Brain pericyte (primary cell): ENCODE measurements at places on chromosomes 5 and 9.

DNA sequence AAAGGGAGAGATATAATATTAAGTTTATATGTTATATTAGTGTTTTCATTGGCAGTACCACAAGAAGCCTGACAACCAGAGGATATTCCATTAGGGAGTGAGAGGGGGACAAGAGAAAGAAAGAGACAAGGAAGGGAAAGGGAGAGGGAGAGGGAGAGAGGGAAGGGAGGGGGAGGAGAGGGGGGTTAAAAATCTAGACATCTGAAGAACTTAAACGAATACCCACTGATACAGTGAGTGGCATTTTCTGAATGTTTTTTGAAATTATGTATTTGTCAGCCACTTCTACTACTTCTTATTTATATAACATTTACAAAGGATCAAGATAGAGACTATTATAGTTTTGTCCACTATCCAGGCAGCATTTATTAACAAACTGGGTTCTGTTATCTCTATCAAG, 11.6 kb upstream of the CEP120 start:
- DNase-seq: no peak

DNA sequence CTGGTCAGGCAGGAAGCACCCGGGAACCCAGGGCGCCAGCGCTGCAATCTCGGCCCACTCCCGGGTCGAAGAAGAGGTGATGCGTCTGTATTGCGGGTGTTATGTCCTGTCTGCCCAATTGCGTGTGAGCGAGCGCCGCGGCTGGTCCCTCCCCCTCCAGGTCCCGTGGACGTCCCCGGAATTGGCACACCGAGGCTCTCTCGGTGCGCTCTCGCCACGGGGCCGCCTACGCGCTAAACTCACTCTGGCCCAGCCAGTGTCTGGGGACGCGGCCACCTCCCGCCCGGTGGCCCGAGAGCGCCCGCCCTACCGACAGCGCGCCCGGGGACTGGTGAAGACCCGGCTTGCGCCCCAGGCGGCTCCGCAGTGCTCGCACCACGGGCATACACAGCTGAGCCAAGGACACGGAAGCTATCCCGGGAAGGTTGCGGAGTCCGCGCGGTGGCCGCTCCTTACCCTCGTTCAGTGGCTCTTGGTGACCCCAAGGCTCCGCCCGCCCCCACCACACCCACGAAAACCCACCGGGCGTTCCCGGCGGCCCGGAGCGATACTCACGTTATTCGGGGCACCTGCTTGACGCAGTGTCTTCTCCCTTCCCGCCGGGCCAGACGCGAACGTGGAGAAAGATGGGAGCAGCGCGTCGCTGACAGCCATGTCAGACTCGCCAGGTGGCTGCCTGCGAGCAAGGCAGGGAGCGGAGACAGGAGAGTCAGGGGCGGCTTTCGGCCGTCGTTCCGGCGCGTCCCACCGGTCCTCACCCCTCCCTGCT, 1.0 kb downstream of the KLF4 start:
- DNase-seq: no peak

DNA sequence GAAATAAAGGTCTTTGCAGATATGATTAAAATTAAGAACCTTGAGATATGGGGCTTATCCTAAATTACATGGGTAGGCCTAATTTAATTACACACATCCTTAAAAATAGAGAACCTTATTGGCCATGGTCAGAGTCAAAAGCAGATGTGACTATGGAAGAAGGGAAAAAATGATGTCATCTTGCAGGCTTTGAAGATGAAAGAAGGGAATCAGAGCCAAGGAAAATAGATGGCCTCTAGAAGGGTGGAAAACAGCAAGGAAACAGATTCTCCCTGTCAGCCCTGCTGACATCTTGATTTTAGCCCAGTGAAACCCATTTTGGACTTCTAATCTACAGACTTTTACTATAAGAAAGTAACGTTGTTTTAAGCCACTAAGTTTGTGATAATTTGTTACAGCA, 37.6 kb upstream of the KCNN2 start:
- no peak for DNase-seq

DNA sequence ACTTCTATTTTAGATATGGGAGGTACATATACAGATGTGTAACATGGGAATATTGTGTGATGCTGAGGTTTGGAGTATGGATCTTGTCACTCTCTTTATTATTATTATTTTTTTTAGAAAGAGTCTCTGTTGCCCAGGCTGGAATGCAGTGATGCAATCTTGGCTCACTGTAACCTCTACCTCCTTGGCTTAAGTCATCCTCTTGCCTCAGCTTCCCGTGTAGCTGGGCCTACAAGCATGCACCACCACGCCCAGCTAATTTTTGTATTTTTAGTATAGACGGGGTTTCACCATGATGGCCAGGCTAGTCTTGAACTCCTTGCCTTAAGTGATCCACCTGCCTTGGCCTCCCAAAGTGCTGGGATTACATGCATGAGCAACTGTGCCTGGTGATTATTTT, 138.4 kb upstream of the SLC28A3 start:
- DNase-seq: no peak

- DNase-seq: no peak
Observed at GRCh38 chr5:169895926-169896325, 84.4 kb downstream of the INSYN2B start.

DNA sequence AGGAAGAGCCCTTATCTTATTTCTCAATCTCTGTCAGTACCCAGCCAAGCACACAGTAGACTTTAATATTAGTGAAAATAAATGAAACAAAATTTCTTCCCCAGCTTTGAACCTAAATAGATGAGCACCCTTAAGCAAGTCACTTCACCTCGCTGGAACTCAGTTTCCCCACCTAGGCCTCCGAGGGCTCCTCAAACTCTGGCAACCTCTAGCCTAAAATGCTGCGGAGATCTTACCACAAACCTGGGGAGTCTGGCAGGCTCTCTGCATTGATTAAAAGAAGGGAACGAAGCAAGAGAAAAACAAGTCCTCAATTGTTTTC, 326 bp downstream of the RIGI start:
- DNase-seq: no peak

- no peak for DNase-seq
Observed at GRCh38 chr9:89602978-89603766, 1.6 kb upstream of the GADD45G start.

- DNase-seq: no peak
Observed at GRCh38 chr5:59624898-59625297, 268.6 kb downstream of the PDE4D start.

GRCh38 chr9:90433398-90433941, 209.2 kb downstream of the DIRAS2 start:
- peak; percentile 61 for DNase-seq

DNA sequence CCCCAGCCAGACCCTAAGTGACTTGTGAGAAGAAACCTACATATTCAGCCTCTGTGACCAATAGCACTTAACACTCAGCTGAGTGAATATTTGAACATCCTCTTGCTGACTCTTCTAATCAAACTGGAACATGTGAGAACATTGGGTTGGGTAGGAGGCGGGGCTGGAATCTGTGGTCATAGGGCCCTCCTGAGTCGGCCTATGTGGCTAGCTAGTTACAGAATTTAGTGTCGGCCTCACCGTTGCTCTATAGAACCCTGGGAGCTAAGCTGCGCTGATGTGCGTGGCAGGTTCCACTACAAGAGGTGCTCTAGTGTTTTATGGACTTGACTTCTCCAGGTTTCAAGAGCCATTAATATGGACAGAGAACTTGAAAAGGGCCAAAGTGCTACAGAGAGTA, 138.8 kb downstream of the DROSHA start:
- no peak for DNase-seq

- DNase-seq: no peak
Observed at GRCh38 chr9:12748016-12748415, 26.8 kb upstream of the LURAP1L start.

GRCh38 chr9:127832248-127832647, 22.2 kb downstream of the ENG start:
- no peak for DNase-seq
